ENCODE measurements at places on chromosomes 4 and X.

- H3K4me3 ChIP-seq = no peak overlapping the region
- H3K36me3 ChIP-seq = peaks cover 4% of the 10 kb centered on the region
- H3K27me3 ChIP-seq = no peaks in the 10 kb centered on the region
- DNase-seq = no peak
- H3K4me1 ChIP-seq = peaks cover 11% of the 10 kb centered on the region
- H3K27ac ChIP-seq = no peak overlapping the region
These were observed 217.2 kb downstream of the SPRY1 start for GRCh38 chr4:123613586-123614344.

- no peak overlapping the region for H3K4me3 ChIP-seq
- no peaks in the 10 kb centered on the region for H3K36me3 ChIP-seq
- no peak overlapping the region for H3K27ac ChIP-seq
- no peaks in the 10 kb centered on the region for H3K27me3 ChIP-seq
- no peak for DNase-seq
These were observed 1144.8 kb downstream of the ADGRL3 start for GRCh38 chr4:62344915-62345314.

- H3K4me1 ChIP-seq = no peaks in the 10 kb centered on the region
- no peak overlapping the region for H3K27ac ChIP-seq
- peaks cover 54% of the 10 kb centered on the region for H3K27me3 ChIP-seq
- H3K4me3 ChIP-seq = no peak overlapping the region
These were observed 3.2 kb upstream of the PLP1 start for GRCh38 chrX:103773445-103773844.

DNA sequence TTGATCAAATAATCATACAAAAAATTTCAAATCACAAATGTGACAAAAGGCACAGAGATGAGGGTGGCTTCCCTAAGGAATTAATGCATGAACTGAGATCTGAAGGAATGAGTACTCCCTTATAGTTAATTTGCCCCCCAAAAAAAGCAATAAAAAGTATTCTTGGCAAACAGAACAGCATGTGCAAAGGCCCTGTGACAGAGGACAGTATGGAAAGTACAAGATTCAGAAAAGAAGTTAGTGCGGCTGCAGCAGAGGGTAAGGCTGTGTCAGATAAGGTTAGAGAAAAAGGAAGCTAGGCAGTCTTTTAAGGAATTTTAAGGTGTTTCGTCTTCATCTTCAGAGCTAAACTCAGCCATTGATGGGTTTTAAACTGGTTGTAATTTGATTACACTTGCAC lies 7.4 kb downstream of the DDX60L start:
- H3K27me3 ChIP-seq = no peaks in the 10 kb centered on the region
- H3K4me3 ChIP-seq = no peak overlapping the region

GRCh38 chrX:1435241-1435895 lies 17.3 kb downstream of the ASMTL start:
- H3K36me3 ChIP-seq = peaks cover 66% of the 10 kb centered on the region
- H3K4me3 ChIP-seq = peak overlapping the region; percentile 33
- no peaks in the 10 kb centered on the region for H3K4me1 ChIP-seq
- H3K27me3 ChIP-seq = no peaks in the 10 kb centered on the region
- peak overlapping the region; percentile 32 for H3K27ac ChIP-seq

DNA sequence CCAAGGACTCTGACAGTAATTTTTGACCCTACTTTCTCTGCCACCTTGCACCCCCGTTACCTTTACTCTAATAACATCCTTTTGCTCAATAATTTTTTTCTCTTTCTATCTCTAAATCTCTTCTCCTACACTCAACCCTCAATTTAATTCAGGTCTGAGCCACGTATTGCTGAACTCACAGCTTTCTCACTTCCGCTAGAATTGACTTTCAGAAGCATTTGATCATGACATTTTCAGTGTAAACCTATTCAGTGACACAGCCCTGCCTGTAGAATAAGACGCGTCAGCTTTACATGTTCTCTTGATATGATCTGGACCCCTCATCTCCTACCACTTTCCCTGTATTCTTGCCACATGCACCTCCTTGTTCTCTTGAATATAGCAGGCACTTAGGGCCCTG lies 439.5 kb upstream of the MAGEB2 start:
- no peaks in the 10 kb centered on the region for H3K36me3 ChIP-seq
- no peaks in the 10 kb centered on the region for H3K4me1 ChIP-seq
- no peak overlapping the region for H3K4me3 ChIP-seq
- H3K27me3 ChIP-seq = no peaks in the 10 kb centered on the region
- no peak overlapping the region for H3K27ac ChIP-seq
- DNase-seq = no peak

DNA sequence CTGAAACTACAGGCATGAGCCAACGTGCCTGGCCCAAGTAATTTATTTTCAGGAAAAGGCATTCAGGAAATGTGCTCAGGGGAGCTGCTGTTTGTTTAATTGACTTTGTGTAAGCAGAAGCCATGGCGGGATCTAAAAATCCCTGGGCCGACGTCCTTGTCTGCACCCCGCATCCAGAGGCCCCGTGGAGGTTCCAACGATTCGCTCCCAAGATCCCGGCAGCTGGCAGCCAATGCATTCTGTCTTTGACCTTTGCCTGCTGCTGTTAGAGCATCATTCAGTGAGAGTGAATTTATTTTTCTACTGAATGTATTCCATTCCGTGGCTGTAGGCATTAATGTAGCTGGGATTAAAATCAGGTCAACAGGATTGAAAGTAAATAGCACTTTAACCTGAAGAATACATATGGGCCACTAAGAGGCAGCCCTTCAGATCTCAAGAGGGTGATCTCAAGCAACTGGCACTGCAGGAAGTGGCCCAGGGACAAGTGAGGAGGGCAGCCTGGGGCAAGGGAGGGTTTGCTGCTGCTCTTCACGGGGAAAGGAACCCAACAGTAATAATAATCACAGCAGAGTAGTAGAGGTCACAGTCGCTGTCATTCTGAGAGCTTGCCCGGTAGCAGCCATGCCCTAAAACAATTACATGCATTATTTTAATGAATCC lies 75.2 kb downstream of the PSAPL1 start:
- H3K27ac ChIP-seq = no peak overlapping the region
- no peaks in the 10 kb centered on the region for H3K36me3 ChIP-seq
- H3K27me3 ChIP-seq = peaks cover 16% of the 10 kb centered on the region
- peaks cover 2% of the 10 kb centered on the region for H3K4me1 ChIP-seq
- no peak for DNase-seq

DNA sequence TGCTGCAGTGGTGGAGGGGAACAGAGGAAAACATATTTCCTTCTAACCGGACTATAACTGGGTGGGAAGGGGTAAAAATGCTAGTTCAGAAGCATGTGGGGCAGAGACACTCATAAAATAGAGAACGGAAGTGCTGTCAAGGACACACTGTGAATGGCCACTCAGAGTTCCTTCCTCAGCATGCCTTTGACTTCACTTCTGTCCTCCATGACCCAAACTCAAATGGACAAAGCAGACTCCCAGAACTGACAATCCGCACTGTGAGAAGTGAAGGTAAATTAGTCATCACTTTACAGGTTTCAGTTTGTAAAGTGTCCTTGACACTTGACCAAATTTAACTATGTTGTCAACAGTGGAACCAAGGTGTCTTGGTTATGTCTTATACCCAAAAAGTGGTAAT lies 30.2 kb upstream of the ELF2 start:
- H3K4me1 ChIP-seq = no peaks in the 10 kb centered on the region
- no peak overlapping the region for H3K27ac ChIP-seq
- no peaks in the 10 kb centered on the region for H3K27me3 ChIP-seq
- no peaks in the 10 kb centered on the region for H3K36me3 ChIP-seq
- H3K4me3 ChIP-seq = no peak overlapping the region

DNA sequence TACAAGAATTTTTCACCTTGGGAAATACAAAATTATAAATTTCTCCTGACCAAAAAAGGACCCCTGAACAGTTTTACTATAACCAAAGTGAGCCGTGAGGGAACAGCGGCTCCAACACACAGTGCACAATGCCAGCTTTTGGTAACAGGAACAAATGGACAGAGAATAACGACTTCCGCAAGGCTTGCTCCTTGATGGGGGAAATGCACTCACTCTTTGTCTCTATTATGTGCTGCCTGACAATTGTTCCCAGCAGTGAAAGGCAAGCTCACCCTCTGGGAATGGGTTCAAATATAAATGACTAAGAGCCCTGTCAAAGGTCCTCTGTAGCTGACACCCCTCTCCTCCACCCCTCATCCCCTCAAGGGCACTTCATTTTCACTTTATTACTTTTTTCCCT lies 325.8 kb upstream of the GALNT7 start:
- no peak overlapping the region for H3K4me3 ChIP-seq
- H3K4me1 ChIP-seq = no peaks in the 10 kb centered on the region
- no peaks in the 10 kb centered on the region for H3K27me3 ChIP-seq
- H3K36me3 ChIP-seq = no peaks in the 10 kb centered on the region
- no peak for DNase-seq

- peaks cover 2% of the 10 kb centered on the region for H3K36me3 ChIP-seq
- H3K27ac ChIP-seq = no peak overlapping the region
These were observed 49.4 kb downstream of the C4orf46 start for GRCh38 chr4:158622251-158622650.

DNA sequence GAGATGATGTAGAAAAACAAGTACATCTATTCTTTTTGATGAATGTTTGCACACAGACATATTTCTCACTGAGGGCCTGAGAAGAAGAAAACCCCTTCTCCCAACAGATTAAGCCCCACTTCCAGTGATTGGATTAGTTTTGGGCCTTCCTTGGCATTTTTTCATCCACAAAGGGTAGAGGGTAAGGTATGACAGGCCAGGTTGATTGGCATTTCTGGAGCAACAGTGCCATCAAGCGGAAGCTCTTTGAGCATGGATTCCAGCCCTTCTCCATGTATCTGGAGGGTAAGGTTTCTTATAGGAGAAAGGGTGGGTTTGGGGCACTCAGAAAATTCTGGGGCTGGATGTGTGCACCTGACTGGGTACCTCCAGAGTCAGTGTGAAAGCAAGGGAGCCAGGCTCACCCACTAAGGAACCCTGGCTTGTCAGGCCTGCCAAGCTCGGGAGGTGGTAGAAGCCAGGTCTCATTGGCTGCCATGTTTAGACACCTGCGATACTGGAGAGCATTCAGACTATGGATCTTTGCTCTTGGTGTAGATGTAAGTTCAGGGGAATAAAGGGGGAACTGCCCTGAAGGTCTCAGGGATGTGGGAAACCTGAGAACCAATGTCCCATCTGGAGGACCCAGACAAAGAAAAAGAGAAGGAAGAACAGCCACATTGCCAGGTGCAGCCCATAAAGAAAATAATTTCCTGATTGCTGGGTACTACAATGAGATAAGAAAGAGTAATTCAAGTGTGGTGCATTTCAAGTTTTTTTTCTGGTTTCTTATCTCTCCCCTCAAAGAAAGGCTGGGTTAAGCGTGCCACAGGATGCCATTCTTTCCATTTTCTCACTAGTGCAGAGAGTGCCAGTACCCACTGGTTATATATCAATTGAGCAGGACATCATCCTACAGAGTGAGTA lies 222.3 kb upstream of the AGTR2 start:
- DNase-seq = no peak
- H3K4me3 ChIP-seq = no peak overlapping the region
- no peaks in the 10 kb centered on the region for H3K36me3 ChIP-seq
- no peaks in the 10 kb centered on the region for H3K4me1 ChIP-seq

GRCh38 chr4:56859841-56860240 lies 38.3 kb upstream of the SPINK2 start:
- no peak overlapping the region for H3K4me3 ChIP-seq
- H3K27ac ChIP-seq = no peak overlapping the region
- H3K27me3 ChIP-seq = peaks cover 9% of the 10 kb centered on the region
- DNase-seq = no peak
- no peaks in the 10 kb centered on the region for H3K36me3 ChIP-seq

GRCh38 chr4:10055871-10056270 lies 34.6 kb upstream of the SLC2A9 start:
- no peak for DNase-seq
- H3K4me3 ChIP-seq = no peak overlapping the region
- H3K4me1 ChIP-seq = no peaks in the 10 kb centered on the region
- H3K36me3 ChIP-seq = peaks cover 6% of the 10 kb centered on the region
- H3K27me3 ChIP-seq = no peaks in the 10 kb centered on the region
- H3K27ac ChIP-seq = no peak overlapping the region

DNA sequence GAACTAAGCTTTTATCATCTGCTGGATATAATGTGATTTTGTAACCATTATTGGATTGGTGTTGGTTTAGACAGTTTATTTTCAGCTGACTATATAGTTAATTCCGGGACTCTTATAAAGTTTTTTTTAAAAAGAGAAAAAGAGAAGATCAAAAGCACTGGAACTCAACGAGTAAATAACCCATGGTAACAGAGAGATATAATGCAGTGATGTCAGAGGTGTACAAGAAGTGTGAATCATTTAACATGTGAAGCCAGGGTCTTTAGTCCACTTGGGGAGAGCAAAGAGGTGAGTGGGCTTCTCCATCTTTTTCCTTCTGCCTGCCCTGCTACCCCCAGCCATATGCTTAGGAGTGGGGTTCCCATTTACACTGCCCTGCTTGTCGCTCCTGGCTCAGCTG lies 3.2 kb downstream of the TMEM165 start:
- H3K27me3 ChIP-seq = no peaks in the 10 kb centered on the region
- no peak for DNase-seq
- peaks cover 38% of the 10 kb centered on the region for H3K36me3 ChIP-seq
- H3K4me3 ChIP-seq = peak overlapping the region; percentile 95
- H3K4me1 ChIP-seq = peaks cover 48% of the 10 kb centered on the region
- H3K27ac ChIP-seq = no peak overlapping the region

GRCh38 chr4:86834901-86835300 lies 14.3 kb downstream of the SLC10A6 start:
- H3K4me1 ChIP-seq = no peaks in the 10 kb centered on the region
- H3K27ac ChIP-seq = no peak overlapping the region
- H3K36me3 ChIP-seq = no peaks in the 10 kb centered on the region
- no peaks in the 10 kb centered on the region for H3K27me3 ChIP-seq
- DNase-seq = no peak
